ENCODE measurements at places on chromosomes 13 and 19. TPM values are rescaled to one million over a fixed set of nuclear protein-coding genes. Genes with fewer than 3 reads are reported as not detected.

DNA sequence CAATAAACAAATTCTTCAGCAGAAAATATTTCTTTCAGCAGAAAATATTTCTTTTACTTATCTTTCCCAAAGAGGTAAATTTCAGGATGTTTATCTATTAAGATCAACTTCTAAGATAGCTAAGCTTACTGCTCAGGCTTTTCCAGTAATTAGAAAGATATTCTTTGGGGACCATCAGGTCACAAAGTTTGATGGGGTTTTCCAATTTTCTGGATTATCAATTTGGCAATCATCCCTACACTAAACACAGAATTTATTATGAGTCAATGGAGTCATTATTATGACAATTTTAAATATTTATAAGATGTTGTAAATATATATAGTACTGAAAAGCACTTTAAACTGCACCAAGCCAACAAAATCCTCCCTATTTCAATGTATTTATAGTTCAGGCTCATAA is 137.6 kb downstream of the AKAP11 start:
- no peak for DNase-seq

The PRDX2 gene
- 278 TPM for total RNA-seq

The ICAM4 gene
- 66.0 TPM for total RNA-seq

The HCN2 gene
- total RNA-seq, result under 0.01 TPM

The BICRA gene
- 10.8 TPM for total RNA-seq

The ZNF677 gene
- total RNA-seq, result 11.3 TPM

The CEACAM7 gene
- not detected for total RNA-seq

The ZNF573 gene
- 4.0 TPM for total RNA-seq
